ENCODE measurements at places on chromosomes 1 and 21.

DNA sequence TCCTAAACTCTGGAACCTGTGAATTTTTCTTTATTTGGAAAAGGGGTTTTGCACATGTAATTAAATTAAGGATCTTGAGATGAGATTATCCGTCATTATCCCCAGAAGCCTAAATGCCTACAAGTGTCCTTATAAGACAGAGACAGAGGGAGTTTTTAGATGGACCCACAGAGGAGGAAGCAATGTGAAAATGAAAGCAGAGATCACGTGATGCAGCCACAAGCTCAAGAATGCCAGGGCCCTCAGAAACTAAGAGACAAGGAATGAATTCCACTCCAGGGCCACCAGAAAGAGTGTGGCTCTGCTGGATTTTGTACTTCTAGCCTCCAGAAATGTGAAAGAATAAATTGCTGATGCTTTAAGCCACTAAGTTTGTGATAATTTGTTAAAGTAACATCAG lies 183.6 kb upstream of the UBE2U start:
- no peak for DNase-seq

GRCh38 chr21:29448766-29449165 lies 150.0 kb downstream of the BACH1 start:
- no peak for DNase-seq

GRCh38 chr1:30068787-30069472 lies 654.5 kb downstream of the MATN1 start:
- DNase-seq = no peak

- DNase-seq = no peak
These were observed 52.8 kb downstream of the TRIM11 start for GRCh38 chr1:228353601-228354371.

DNA sequence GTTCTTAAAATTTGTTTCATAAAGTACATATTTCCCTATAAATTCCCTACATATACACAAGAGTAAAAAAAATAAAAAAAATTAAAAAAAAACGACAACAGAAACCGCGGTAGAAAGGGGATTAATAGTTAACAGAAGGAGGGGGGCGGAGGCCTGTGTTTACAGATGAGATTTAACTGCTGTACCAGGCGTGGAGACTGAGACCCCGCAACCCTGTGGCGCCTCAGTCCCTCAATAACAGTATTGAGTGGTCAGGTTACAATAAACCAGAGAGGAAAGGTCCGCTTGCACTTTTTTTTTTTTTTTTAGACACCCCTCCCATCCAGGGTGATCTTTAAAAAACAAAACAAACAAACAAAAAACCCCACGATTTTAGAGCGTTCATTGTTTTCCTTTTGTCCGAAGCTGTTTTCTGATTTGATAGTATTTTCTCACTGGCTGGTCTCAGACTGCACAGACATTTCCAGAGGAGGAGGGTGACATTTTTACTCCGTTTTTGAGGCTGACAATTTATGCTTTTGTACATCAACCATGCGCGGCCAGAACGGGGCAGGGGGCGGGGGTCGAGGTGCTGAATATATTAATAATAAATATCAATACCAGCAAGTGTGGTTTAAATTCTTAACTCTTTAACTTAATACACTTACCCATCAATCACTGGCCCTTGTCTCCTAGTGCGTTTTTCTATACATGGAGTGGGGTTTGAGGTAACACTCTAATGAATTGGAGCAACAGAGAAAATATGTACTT lies 1223.9 kb downstream of the BRINP3 start:
- DNase-seq = no peak

GRCh38 chr1:218250492-218250891 lies 34.6 kb upstream of the RRP15 start:
- no peak for DNase-seq

DNA sequence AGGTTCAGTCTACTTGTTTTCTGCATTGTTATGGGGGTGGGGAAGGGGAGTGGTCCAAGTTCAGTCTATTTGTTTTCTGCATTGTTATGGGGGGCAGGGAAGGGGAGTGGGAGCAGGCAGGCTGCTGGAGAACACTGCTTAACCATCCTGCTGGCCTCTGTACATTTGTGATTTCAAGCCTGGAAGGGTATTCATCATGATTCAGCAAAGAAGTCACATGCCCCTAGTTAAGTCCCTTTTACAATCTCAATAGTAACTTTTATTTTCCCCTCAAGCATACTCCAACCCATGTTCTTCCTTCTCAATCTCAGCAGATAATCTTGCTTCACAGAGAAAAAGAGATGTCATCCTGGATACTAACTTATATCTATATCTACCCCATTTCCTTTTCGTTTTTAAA lies 7.9 kb downstream of the LYST start:
- DNase-seq = no peak

- DNase-seq = no peak
These were observed 13.5 kb downstream of the STPG1 start for GRCh38 chr1:24400065-24400464.

DNA sequence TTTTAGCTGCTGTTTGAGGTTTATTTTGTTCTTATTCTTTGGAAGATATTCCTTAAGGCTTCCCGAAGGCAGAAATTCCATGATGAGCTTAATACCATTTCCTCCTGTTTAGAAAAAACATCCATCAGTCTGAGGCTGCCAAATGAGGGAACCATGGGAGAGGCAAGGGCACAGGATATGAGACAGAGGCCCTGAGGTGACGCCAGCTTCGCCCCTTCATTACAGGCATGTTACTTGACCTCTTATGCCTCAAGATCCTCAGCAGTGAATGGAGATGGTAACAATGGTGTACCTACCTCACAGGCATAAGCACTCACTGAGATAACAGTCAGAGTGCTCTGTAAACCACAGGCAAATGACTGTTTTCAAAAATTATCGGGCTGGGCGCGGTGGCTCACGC lies 93.6 kb downstream of the RAVER2 start:
- DNase-seq = no peak

- no peak for DNase-seq
These were observed 18.6 kb upstream of the CEP350 start for GRCh38 chr1:179935909-179936496.

- DNase-seq = no peak
These were observed 286.2 kb upstream of the DUSP10 start for GRCh38 chr1:222028116-222028515.

DNA sequence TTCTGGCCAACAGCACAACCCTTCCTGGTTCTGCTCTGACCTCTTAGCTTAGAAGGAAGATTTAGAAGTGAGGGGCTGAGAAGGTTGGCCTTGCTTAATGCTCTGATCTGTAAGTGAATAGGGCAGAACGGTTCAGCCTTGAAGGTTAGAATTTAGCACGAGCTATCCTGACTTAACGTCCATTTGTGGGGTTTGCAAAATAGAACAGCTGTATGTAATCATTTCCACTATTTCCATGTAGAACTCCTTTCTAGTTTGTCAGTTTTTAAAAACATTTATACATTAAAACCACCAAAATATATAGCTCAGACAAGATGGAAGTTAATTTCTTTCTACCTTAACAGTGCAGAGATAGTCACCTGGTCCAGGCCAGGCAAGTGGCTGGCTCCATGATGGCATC lies 89.9 kb downstream of the TBX19 start:
- no peak for DNase-seq

DNA sequence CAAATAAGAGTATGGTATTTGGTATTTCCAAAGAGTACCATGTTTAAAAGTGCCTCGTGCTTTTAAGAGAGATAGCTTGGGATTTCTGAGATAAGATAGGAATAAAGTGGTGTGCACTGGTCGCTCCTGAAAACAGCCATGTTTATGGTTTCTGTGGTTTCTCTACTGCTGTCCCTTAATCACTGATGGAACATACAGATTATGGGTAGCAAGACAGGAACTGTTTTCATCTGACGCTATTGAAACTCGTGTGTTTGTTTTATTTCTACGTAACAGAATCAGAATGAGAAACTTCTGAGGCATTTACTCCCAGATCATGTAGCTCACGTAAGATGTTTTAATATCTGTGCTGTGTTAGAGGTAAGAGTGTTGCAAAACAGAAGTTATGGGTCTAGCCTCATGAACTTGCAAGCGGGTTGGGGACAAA lies 126.0 kb downstream of the KIAA0319L start:
- DNase-seq = peak; percentile 25

- no peak for DNase-seq
These were observed 15.4 kb downstream of the PKP1 start for GRCh38 chr1:201298396-201299381.

GRCh38 chr1:67608661-67609576 lies 76.1 kb upstream of the GADD45A start:
- no peak for DNase-seq

DNA sequence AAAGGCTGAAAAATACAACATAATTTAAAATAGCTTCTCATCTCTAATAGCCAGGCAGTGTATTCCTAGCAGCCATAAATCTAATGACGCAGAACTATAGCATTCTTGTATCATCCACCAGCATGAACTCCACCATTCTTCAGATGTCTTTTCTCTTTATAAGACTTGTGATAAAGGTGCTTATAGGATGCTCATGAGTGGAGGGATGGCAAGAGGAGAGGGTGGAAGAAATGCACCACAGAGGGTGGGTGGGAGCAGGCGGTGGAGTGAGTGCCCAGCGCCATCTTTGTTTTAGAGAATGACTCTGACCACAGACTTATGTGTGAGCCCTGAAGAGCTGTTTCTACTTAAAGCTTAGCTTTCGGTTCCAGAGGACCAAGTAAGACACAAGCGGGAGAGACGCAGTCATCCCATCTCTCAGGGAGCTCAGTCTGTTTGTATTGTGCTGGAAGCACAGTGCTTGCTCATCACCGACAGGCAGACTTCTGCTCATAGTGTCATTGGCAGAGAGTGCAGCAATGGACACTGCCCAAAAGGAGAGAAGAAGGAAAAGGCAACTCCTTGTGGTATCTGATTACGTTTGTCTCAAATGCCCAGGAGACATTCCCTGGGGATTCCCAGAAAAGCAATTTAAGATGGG lies 65.6 kb downstream of the KCNJ15 start:
- DNase-seq = no peak

DNA sequence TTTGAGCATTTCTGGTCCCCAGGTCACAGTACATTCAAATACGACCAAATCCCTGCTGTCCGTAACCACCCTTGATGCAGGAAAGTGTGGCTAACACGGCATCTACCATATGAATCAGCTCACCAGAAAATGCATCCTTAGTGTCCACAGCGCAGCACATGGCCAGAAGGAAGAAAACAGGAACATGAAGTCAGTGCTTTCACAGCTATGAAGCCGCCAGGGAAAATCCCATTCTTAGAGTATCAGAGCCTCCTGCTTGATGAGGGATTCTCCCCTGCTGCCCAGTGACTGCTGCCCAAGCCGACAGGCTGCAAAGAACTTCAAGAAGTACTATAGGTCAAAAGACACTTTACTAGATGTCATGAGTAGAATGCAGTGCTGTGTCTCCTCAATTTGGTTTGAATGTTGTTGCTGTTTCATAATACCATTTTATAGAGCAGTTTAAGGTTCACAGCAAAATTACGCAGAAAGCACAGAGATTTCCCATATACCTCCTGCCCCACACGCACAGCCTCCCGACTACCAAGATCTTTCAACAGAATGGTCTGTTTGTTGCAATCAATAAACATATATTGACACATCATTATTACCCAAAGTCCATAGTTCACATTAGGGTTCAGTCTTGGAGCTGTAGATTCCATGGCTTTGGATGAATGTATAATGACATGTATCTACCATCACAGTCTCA lies 14.5 kb downstream of the TIAM1 start:
- DNase-seq = no peak

GRCh38 chr1:55140546-55140983 lies 74.6 kb downstream of the USP24 start:
- peak; percentile 68 for DNase-seq

GRCh38 chr1:228423404-228424053 lies 6.9 kb upstream of the TRIM17 start:
- no peak for DNase-seq

DNA sequence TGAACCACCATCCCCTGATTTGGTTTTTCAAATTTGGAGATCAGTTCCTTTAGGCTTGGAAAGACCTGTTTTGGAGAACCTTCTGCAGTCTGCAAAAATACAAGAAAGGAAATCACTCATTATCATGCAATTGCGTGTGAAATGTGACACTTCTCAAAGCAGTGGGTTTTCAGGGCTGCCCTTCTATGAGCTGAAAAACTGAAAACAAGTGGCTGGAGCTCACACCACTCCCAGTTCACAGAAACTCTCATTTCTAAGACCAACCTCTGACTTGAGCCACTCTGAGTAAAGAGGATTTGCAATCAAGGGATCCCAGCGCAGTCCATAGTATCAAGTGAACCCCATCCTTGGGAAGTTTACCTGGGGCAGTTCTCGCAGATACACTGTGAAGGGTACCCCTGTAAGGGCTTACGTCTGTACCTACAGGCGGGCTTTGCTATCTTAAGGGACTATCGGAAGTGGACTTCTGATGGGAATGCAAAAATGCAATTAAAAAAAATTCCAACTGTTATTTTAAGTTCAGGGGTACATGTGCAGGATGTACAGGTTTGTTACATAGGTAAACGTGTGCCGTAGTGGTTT lies 12.8 kb downstream of the SH2D1B start:
- no peak for DNase-seq

- no peak for DNase-seq
These were observed 10.9 kb downstream of the GJA8 start for GRCh38 chr1:147913362-147913942.

DNA sequence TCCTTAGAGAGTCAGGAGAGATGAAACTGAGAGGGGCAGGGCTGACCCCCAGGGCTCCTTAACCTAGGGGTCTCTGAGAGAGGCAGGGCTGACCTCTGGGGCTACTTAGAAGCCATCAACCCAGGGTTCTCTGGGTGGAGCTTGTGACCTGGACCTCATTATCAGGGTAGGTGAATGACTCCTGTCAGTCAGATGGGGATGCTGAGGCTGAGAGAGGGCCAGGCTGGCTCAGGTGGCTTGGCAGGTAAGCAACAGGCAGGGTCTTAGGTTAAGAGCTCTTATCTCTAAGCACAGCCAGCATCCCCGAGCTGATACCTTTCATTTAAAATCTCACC lies 160.9 kb downstream of the PTPRU start:
- no peak for DNase-seq

- DNase-seq = no peak
These were observed 684.2 kb downstream of the LTN1 start for GRCh38 chr21:28308516-28308915.

DNA sequence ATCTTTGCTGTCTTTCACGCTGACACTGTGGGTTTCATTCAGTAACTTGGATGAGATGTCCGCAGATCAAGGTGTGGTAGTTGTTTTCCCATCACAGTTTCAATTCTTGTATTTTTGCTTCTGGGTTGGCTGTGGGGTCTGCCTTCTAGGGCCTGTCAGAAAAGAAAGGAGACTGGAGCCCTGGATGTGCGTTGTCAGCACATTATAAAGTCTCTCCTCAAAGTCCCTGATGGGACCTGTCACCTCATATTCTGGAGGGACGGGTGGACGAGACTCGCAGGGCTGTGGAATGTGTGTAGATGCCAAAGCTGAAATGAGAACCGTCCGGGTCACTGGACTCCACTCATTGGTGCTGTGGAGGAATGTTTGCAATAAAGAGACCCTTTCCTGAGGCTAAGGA lies 11.3 kb downstream of the IGSF5 start:
- no peak for DNase-seq

- DNase-seq = no peak
These were observed 62.1 kb downstream of the PRKCZ start for GRCh38 chr1:2112280-2112701.

All from T-helper 2 cell treated with Interferon-gamma antibody and Interleukin-4, amounts not matched to agents 5 μg/mL and 100 μg/mL, for 36 hours (primary cell).